ENCODE measurements at places on chromosomes 1 and 21.

- DNase-seq, result no peak
These were observed 32.2 kb upstream of the IL20 start for GRCh38 chr1:206833106-206833680.

DNA sequence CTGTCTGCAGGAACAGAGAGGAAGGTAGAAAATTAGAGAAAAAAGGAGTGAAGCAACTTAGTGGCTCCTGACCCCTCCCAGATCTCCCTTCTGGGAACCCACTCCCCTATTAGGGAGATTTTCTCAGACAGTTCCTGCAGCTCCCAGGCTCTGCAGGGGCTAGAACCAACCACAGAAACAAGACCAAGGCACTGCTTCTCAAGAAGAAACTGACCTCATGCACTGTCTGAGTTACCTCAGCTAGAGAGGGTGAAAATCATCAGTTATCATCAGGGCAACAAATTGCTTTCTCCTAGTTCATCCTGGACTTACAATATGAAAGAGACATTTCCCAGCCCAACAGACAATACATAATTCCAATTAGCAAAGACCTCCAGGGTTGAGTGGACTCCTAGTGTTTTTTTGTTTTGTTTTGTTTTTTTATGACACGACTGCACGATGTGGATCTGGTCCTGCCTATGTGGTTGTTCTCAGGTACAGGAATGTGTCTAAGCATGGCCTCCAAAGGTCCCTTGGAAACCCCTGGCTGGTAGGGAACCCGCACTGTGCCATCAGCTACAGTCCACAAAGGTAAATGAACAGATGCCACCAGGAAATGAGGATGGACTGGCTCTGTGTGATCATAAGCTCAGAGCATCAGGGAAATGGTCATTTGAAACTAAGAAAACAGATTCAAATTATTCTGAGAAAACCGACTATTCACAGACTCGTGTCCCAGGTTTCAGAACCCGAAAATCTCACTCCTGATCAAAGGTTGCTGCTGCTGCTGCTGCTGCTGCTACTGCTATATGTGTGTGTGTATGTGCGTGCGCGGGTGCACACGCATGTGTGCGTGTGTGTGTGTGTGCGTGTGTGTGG, 65.3 kb downstream of the LAMC2 start:
- DNase-seq, result no peak

DNA sequence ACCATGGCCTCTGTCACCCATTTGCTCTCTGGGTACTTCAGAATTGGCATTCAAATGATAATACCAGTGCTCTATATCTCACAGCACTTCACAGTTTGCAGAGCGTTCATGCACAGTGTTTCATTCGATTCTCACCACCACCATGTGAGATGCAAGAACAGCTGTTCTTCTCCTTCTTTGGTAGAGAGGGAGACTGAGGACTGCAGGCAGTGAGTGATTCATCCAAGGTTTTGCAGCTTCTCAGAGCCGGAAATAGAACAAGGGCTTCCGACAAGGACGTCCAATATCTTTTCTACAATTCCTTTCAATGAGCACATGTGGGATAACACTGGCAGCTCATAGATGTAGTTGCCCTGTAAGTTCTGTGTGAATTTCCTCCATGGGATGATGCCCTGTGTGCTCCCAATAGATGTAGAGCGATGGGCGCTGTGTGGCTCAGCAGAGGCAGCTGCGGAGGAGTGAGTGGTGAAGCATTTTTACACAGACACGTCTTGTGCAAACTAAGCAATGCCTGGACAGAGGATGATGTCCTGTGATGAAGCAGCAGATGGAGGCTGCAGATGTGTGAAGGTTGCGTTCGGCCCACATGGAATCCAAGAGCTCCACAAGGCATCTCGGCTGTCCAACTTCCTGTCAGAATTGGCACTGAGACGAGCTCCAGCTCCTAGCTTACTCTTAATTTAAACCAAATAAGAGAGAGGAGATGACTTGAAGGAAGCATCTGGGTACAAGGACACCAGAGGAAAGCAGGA, 24.9 kb downstream of the MT1HL1 start:
- DNase-seq, result no peak

- DNase-seq, result no peak
These were observed 13.3 kb upstream of the CHI3L2 start for GRCh38 chr1:111214074-111214801.

DNA sequence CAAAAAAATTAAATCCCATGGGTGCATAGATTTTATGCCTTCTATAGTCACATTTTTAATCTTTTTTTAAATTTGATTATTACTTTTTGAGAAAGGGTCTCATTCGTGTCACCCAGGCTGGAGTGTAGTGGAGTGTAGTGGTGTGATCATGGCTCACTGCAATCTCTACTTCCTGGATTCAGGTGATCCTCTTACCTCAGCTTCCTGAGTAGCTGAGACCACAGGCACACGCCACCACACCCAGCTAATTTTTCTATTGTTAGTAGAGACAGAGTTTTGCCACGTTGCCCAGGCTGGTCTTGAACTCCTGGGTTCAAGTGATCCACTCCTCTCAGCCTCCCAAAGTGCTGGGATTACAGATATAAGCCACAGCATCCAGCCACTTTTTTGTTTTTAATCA, 10.4 kb downstream of the CBR3 start:
- no peak for DNase-seq

DNA sequence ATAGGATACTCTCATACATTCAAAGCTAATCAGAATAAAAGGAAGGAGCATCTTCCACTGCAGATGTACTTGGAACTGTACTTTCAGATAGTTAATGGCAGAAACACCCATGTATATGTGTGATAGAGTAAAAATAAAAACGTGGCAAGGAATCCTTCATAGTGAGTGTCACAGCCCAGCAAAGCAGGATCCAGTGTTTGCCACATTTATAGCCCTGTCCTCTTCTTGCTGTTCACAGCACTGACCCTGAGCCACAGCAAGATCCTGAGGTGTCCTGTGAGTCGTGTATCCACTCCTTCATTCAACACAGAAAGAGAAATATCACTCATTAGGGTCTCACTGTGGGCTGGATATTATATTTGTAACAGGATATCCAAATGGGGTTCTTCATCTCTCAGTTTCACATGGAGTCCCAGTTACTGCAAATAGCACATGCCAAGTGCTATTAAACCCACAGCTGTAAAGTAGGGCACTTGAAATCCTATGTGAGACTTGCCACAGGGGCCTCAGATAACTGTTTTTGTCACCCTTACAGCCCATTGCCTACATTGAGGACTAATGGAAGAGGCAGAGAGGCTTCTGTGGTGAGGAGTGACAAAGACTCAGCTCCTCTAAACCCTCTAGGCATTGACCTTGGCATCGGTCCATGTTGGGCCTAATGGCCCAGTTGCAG, 41.3 kb downstream of the CYP2J2 start:
- no peak for DNase-seq

GRCh38 chr1:38516560-38516959, 343.0 kb downstream of the RRAGC start:
- DNase-seq, result no peak

GRCh38 chr1:208835781-208836180, 591.6 kb upstream of the PLXNA2 start:
- no peak for DNase-seq

GRCh38 chr1:45953934-45954847, 150.8 kb downstream of the MAST2 start:
- no peak for DNase-seq

DNA sequence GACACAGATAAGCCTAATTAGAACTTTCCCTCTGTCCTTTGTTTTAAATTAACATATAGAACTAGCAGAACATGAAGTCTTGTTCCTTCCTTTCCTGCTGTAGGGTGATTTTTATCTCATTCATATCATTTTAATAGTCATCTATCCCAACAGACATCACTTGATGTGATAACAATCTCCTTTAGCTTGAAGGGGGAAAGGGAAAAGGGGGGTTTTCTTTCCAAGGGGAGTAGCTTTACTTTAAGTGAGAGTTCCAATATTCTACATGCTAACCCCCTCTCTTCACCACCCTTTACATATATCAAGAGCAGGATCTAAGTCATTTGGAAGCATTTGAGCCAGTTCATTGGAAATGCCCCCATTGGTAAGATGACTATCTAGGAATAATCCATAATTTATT, 241.9 kb downstream of the HHIPL2 start:
- DNase-seq, result no peak

GRCh38 chr1:66266350-66266749, 267.6 kb upstream of the SGIP1 start:
- no peak for DNase-seq

GRCh38 chr1:172628401-172628800, 30.5 kb upstream of the FASLG start:
- no peak for DNase-seq

DNA sequence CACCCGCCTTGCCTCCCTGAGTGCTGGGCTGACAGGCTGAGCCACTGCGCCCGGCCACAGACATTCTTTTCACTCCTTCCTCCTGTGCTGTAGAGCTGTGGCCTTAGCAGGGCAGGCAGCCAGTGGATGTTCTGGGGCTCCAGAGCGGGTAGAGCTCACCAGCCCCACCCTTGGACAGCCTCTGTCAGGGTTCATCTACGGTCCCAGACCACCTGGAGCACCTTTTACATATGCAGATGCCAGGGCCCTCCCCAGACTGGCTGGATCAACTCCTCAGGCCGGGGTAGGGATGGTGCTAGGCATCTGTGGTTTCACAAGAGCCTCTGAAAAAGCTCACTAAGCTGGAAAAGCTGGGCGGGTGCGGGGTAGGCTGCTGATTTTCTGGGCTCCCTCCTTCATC, 4.6 kb downstream of the ATP13A2 start:
- DNase-seq, result no peak

- DNase-seq, result no peak
These were observed 305.9 kb downstream of the BRINP2 start for GRCh38 chr1:177476676-177477075.

GRCh38 chr1:65791801-65792668, 660 bp upstream of the PDE4B start:
- no peak for DNase-seq

DNA sequence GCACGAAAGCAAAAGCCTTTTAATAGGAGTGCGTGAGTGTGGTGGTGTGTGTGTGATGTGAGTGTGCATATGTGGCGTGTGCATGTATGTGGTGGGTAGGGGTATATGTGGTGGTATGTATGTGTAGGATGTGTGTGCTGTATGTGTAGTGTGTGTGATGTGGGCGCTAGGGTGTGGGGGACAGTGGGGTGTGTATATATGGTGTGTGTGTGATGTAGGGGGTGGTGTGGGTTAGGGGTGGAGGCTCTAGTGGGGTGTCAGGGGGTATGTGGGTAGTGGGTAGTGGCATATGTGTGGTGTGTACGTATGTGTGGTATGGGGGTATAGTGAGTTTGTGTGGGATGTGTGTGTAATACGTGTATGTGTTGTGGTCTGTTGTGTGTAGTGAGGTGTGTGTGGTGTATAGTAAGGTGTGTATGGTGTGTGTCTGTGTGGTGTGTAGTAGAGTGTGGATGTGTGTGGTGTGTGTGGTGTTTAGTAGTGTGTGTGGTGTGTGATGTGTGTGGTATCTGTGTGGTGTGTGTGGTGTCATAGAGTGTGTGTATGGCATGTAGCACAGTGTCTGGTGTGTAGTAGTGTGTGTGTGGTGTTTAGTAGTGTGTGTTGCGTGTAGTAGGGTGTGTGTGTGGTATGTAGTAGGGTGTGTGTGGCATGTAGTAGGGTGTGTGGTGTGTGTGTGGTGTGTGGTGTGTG, 86.0 kb downstream of the SYT2 start:
- DNase-seq, result no peak

DNA sequence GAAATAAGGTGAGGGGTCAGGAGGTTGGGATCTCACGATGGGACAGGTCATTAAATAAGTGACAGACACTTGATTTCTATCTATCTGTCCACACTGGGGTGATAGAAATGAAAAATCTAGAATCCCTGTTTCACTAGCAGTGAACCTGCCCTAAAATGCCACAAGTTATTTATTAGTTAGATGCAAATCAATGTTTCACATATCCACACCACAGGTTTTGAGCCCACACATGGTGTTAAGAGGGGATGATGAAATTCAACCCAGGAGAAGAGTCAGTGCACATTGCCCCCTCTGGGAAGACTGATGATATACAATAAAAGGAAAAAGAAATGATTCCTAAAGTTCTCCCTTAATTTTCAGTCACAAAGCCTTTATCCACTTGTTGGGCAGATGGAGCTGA, 10.1 kb upstream of the NTPCR start:
- DNase-seq, result no peak

- DNase-seq, result no peak
These were observed 58.5 kb downstream of the FOXO6 start for GRCh38 chr1:41419584-41420295.

DNA sequence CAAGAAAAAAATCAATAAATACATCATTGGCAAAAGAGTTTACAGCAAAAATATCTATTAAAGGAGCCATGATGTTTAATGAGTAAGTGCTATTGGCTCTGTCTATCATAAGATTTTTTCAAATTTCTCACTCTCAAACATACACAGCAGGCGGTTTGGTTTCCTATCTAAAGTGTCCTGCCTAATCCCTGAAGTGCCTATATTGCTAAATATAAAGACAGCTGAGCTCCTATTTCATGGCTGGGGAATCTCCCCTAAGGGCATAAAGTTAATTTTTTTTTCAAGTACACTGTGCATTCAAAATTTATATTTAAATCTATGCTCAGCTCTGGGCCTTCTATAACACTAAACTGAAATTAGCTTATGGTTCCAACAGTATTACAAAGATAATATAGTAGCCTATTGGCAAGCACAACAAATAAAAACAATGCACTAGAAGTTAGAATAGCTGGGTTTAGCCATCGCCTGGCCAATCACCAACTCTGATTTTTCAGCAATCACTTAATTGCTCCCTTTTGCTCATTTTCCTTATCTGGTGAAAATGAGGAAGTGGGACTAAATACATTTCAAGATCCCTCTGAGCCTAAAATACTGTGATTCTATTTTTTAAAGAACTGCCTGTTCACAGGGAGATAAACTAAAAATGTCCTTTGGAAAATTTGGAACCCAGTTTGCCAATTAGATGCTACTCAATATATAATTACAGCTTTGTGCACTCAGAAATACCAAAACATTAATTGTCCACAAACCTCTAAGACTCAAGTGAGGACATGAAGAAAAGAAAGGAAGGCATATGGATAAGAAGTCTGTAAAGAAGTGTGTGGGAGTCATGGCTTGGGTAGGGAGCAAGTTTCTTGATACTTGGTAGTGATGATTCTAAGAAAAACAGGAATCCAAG, 62.5 kb downstream of the WDR64 start:
- no peak for DNase-seq

DNA sequence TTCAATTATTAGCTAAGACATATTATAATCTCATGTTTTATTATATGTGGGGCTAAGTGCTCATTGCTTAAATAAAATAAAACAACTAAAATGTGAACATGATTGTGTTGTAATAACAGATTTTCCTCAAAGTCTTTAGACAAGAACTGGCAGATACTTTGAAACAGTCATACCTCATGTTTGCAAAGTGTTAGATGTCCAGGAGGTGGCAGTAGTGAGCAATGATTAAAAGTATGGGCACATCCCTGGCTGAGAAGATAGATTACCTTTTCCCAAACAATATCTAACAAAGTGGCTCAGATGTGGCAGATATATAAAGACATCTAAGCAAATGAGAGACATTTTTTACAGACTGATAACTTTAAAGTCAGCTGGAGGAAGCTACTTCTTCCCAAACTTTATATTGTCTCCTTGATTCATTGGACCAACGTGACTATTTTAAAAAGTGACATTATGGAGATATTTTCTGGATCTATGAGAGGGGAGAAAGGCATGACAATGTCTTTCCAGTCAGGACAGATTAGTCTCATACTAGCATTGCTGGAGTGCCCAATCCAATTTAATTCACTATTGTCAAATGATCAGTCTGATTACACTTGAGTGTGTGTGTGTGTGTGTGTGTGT, 269.8 kb downstream of the S1PR1 start:
- no peak for DNase-seq

GRCh38 chr1:163440090-163440489, 118.3 kb downstream of the NUF2 start:
- DNase-seq, result no peak

- no peak for DNase-seq
These were observed 48.1 kb downstream of the STUM start for GRCh38 chr1:226596531-226597165.
